Kasumi-1 (cell line): ENCODE measurements at places on chromosomes 3 and 15.

- no peak for DNase-seq
Observed at GRCh38 chr15:41994171-41994650, 21.9 kb upstream of the EHD4 start.

- no peak for DNase-seq
Observed at GRCh38 chr15:85872125-85872524, 77.4 kb upstream of the KLHL25 start.

- DNase-seq: no peak
Observed at GRCh38 chr3:191047930-191048329, 151.1 kb upstream of the OSTN start.

GRCh38 chr3:179881791-179882190 is 154.9 kb downstream of the PEX5L start:
- DNase-seq: no peak

- no peak for DNase-seq
Observed at GRCh38 chr3:169085827-169086226, 577.7 kb downstream of the MECOM start.

- DNase-seq: peak; percentile 80
Observed at GRCh38 chr3:84965141-84965540, 6.4 kb downstream of the CADM2 start.

GRCh38 chr15:38670128-38671005 is 105.8 kb upstream of the RASGRP1 start:
- no peak for DNase-seq

GRCh38 chr3:48684054-48684349 is 1.7 kb downstream of the NCKIPSD start:
- DNase-seq: no peak

DNA sequence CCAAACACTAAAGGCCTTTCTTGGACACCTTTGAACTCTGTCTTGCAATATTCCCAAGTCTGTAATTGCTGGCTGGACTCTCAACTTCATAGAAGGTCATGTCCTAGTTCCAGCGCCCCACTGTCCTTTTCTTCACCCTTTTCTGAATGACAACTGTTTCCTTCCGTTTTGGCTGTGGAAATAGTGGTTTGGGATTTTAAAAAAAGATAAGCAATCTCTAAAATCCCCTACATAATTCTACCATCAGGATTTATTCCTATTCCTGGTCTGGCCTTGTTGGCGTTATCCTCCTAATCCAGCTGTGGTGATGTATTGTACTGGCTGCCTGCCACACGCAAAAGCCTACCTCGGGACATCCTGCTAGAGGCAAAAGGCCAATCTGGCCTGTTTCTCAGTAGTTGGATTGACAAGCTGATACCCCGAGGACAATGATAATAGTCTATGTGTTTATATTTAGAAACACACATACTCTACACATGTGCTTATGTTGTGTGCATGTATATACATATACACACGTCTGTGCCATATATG is 440.3 kb upstream of the DPH6 start:
- no peak for DNase-seq

- no peak for DNase-seq
Observed at GRCh38 chr3:174540116-174540908, 318.8 kb upstream of the NAALADL2 start.

DNA sequence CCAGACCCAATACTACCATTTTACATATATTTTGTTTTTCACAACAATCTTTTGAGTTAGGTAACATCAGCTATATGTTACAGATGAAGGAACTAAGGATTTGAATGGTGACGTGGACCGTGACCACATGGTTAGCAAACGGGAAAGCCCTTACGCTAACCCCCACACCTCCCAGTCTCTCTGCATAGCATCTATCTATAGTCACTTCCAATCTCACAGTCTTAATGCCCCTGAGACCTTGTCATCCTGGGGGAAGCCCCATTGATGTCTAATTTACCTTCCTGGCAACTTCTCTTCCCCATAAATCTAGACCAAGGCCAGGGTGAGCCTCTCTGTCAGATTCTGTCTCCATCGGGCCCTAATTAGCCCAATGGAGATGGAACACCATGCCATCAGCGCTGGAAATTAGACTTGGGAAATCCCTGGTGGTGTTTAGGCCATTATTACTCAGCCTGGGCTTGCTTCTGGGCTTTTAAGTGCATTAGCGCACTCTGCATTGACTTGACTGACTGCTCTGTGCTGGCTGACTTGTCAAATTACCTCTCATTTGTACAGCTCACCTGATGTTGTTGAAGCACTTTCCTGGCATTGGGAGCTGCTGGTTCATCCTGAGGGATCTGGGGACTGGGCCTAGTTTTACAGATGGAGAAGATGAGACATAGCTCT is 34.0 kb upstream of the SH3GL3 start:
- DNase-seq: no peak

DNA sequence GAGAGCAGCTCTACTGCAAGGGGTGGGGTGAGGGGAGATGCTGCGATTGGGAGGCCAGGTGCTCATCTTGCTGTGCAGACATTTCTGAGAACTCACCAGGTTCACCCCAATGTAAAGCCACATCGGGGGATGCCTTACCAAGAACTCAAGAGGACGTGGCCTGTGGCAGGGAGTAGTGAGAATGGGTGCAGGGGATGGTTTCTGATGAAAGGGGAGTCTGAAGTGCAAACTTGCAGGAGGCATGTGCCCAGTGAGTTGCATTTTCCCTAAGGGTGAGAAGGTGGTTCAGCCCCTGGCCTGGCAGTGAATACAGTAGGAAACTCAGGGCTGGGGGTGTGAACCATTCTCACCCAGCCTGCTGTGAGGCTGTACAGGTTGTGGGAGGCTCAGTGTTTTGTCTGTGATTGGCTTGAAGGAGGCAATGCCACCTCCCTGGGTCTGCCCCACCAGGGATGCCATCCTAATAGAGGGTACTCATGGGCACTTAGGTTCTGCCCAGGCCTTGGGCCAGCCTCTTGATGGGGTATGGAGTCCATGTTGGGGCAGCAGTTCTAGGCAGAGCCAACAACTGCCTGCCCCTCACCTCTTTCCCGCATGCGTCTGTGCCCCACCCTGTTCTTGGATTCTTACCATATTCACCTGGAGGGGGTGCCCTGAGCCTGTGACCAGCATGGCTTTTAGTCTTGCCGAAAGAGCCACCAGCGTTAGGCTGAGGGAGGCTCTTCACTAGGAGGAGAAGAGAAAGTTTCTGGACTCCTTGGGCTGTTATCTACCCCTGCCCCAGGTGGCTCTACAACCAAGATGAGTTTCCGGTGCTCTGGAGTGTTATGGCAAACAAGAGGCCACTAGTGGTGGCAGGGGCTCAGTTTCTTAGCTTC is 4.5 kb downstream of the HEMK1 start:
- no peak for DNase-seq

DNA sequence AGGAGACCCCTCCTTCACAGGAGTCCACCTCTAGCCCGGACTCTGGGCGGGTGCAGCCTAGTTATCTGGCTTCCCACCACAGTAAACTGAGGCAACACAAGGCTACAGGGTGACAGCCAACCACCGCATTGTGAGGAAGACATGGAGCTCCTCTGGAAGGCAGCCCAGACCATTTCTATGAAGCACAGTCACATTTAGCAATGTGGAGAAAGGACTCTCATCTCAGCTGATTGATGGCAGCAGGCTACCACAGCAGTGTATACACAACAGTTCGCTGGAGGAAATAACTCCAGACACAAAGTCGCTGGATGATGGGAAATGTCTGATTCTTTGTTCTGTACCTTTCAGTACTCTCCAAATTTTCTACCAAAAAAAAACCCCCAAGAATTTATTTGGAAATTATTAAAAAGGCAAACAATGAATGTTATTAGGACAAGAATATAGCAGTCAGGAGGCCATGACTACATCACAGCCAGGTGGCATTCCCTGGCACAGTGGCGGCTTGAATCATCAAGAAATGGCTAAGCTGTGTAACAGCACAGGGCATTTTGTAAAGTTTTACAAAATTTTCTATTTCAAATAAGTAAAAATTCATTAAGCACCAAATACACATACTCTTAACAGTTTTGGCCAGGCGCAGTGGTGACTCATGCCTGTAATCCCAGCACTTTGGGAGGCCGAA is 40.1 kb downstream of the FAN1 start:
- no peak for DNase-seq

DNA sequence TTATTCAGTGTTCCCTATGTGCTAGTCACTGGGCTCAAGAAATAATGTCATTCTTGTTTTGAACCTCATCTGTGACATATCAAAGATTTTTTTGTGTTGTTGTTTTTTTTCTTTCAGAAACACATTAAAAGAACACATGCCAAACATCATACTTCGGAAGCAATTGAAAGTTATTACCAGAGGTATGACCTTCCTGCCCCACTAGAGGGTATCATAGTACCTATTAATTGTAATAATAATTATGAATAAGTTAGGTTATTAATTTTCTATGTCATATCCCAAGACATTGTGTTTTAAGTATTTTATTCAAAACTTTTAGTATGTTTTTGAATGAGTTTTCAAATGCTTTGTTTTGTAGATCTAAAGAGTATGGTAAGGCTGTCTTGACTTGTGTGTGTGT is 65.7 kb downstream of the CDIN1 start:
- DNase-seq: no peak

GRCh38 chr3:184234224-184234623 is 4.8 kb downstream of the VWA5B2 start:
- no peak for DNase-seq
